Mononuclear cell (primary cell): ENCODE measurements at places on chromosomes 6 and 20. TPM values are rescaled to one million over a fixed set of nuclear protein-coding genes. Genes with fewer than 3 reads are reported as not detected.

The CRIP3 gene
- 0.84 TPM for total RNA-seq

The CALHM4 gene
- total RNA-seq, result 0.21 TPM

The LATS1 gene
- 32.2 TPM for total RNA-seq

The PPP1R18 gene
- 81.8 TPM for total RNA-seq

The C20orf96 gene
- 0.73 TPM for total RNA-seq

The TINAG gene
- total RNA-seq, result not detected
